Motor neuron (in vitro differentiated cells): ENCODE measurements at places on chromosomes 2 and 18.

GRCh38 chr2:234680688-234681619 is 184.1 kb upstream of the ARL4C start:
- peak; percentile 42 for ATAC-seq

- ATAC-seq = peak; percentile 80
These were observed 9.0 kb downstream of the SERTAD2 start for GRCh38 chr2:64644458-64645382.

DNA sequence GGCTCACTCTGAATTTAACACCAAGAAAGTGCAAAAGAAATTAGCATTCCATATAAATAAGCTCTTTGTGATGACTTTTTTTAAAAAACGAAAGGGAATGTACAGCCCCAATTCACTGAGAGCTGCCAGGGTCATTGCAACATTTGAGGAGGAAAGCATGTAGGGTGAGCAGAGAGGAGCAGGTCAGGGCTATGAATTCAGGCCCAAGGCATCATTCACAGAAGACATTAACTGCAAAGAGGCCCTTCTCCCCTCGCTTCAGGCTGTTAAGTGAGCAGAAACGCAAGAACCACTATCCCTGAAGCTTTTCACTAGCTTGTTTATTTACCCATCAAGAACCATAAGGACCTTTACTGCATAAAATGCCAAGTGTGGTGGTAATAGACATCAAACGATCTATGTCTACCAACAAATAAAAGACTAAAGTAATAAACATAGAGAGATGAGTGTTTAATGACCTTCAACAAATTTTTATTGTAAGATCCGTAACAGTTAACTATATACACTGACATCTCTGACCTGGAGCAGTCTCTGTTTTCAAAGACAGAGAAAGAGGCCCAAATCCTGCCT is 333.1 kb upstream of the HNRNPA3 start:
- ATAC-seq = peak; percentile 47

DNA sequence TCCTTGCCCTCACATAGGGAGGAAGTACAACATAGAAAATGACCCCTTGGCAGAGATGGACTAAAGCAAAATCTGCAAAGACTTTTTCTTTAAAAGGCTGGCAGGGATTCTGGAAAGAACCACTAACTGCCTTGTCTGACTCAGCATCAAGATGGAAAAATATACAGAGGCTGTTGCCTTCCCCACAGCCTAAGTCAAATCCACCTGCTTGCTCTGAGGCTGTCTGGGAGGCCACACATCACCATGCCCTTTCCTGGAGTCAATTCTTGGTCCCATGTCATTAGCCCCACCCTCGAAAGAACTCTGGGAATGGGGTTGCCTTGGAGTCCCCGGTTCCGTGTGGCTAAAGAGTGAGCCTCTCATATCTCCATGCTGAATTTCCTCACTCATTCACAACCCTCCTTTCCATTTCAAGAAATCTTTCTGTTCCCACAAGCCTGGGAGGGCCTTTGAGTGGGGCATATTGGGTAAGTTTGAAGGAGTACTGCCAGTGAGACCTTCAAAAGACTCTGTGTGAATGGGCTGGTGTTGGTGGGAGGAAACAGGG is 39.4 kb downstream of the BMP10 start:
- ATAC-seq = no peak

GRCh38 chr2:99834426-99834825 is 308.0 kb downstream of the AFF3 start:
- no peak for ATAC-seq

- no peak for ATAC-seq
These were observed 11.4 kb downstream of the CDK5R2 start for GRCh38 chr2:218970894-218971293.

- no peak for ATAC-seq
These were observed 18.3 kb upstream of the ITGA6 start for GRCh38 chr2:172409042-172409441.

- ATAC-seq = no peak
These were observed 89.2 kb downstream of the DOCK10 start for GRCh38 chr2:224952936-224953657.

DNA sequence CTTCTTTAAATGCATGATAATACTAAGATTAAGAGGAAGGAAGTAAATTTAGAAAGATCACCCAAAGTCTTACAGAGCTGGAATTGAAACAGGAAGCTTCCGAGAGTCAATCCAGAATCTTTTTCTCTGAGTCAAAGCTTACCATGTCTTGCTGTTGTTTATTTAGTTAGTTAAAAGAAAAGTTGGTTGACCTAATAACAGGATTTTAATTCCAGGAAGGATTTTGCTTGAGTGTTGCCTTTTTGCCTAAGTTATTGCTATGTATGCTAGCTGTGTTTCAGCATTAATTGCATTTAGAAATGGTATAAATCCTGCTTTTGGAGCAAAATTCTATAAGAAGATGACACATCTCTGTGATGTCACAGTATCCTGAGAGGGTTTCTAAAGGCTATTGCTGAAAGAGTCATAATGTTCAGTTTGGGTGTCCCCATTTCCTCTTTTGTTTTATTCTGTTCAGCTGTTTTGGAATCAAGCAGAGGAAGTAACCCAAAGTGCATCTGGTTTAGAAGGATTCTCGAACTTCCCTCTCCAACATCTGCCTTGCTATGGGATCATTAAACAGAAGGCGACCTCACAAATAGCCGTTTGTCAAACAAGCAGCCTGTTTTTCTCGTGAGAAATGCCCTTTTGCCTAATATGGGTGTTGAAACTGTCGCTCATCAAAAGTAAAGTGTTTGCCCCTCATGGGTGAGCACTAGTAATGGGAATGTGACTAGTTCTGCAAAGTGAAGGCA is 271.5 kb upstream of the MMADHC start:
- no peak for ATAC-seq

GRCh38 chr2:126837966-126838715 is 60.5 kb upstream of the TEX51 start:
- no peak for ATAC-seq

DNA sequence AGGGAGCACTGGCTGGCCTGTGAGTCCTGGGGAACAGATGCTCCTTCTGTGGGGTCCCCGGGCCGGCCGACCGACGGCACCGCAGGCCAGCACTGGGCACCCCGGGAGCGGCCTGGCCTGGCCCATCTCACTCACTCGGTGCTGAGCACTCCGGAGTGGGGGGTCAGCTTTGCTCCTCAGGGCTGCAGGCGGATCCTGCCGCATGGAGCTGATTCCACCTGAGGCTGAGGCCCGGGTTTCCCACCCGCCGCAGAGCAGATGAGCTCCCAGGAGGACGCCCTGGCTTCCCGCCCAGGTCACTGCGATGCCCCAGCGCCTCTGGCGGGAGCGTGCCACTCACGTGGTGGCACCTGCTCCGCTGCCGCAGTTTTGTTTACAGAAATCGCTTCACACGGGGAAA is 418.6 kb downstream of the GALR1 start:
- ATAC-seq = no peak

- peak; percentile 46 for ATAC-seq
These were observed 34.0 kb downstream of the KANSL3 start for GRCh38 chr2:96604104-96604503.

DNA sequence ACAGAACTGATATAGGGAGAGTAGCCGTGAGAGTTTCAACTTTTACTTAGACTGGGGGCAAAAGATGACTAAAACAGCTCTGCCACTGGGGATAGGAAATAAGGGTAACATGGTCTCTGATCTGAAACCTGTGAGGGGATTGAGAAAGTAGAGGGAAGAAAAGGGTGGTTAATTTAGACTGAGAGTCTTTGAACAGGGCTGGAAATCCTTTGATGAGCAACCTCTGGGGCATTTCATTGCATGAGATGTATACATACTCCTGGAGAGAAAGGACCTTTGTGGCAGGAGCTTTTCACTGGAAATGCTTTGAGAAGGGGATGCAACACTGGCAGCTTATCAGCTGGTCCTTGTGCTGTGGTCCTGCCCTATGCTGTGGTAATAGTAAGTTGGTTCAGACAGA is 9.4 kb downstream of the GALNT1 start:
- ATAC-seq = no peak

DNA sequence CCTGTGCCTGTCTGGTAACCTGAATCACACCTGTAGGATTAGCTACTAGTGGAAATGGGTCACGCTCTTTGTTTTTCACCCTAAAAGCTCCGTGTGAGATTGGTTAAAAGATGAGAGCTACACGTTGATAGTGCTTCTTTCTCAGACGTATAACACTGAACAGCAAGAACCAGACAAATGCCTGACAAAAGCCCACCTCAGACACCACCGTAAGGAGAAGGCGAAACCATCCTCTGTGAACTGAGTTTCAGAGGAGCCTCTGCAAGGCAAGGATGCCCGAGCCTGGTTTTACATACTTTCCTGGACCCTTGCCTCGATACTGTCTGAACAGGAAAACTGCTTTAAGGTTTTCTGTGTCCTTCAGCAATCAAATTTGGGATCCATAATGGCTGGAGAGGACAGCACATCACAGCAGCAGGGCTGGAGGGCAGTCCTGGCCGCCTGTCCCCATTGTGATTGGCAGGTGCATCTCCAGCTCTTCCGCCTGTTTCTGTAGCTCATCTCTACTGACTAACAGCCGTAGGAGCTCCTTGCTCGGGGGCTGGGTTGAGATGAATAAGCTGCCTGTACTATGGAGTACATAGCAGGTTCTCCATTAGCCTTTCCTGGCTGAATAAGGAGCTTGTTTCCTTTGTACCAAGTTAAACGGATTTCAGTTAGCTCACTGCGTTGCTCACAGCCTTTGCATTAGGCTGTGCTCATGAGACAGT is 155.5 kb downstream of the MYT1L start:
- ATAC-seq = peak; percentile 38

GRCh38 chr2:42132191-42132965 is 36.8 kb upstream of the EML4 start:
- ATAC-seq = peak; percentile 35

DNA sequence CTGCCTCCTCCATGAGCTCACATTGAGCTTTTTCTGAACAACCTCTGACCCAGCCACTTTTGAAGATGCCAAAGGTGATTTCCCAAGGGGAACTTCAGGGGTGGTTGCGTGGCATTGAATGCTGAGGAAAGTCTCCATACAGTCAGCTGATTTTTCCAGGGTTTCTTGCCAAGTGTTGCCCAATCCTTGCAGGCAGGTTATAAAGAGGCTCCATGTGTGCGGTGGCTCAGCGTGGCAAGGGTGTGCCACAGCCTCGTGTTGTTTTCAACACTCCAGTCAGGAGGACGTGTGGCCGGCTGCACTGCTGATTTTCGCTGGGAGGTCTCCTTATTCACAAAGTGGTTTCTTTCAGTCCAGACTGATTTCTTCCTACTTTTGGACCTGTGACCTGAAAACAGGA is 81.4 kb upstream of the GATA6 start:
- peak; percentile 26 for ATAC-seq
